ENCODE measurements at places on chromosomes 4 and X. TPM values are rescaled to one million over a fixed set of nuclear protein-coding genes. Genes with fewer than 3 reads are reported as not detected.

PARM1 gene
- polyA plus RNA-seq: 0.05 TPM

- no peak overlapping the region for H3K4me3 ChIP-seq
- DNase-seq: no peak
- no peaks in the 10 kb centered on the region for H3K27me3 ChIP-seq
- no peaks in the 10 kb centered on the region for H3K36me3 ChIP-seq
Observed at GRCh38 chr4:71941001-71941400, 90.8 kb upstream of the NPFFR2 start.

DNA sequence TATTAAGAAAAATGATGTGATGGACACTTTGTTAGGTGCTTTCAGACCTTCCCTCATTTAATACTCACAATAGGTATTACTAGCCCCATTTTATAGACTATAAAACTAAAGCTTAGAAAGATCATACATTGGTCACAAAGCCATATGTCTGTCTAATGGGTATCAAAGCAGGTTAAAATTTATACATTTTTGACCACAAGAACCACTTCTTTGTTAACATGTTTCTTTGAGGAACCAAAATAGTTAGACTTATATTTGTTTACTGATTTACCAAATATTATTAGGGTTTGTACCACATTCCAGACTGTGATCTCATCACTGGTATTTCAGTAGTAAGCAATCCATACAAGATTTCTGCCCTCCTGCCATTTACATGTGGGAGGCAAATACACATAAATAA, 363.3 kb downstream of the NAF1 start:
- no peaks in the 10 kb centered on the region for H3K36me3 ChIP-seq
- no peak overlapping the region for H3K27ac ChIP-seq
- H3K27me3 ChIP-seq: no peaks in the 10 kb centered on the region
- no peaks in the 10 kb centered on the region for H3K4me1 ChIP-seq
- DNase-seq: no peak

DNA sequence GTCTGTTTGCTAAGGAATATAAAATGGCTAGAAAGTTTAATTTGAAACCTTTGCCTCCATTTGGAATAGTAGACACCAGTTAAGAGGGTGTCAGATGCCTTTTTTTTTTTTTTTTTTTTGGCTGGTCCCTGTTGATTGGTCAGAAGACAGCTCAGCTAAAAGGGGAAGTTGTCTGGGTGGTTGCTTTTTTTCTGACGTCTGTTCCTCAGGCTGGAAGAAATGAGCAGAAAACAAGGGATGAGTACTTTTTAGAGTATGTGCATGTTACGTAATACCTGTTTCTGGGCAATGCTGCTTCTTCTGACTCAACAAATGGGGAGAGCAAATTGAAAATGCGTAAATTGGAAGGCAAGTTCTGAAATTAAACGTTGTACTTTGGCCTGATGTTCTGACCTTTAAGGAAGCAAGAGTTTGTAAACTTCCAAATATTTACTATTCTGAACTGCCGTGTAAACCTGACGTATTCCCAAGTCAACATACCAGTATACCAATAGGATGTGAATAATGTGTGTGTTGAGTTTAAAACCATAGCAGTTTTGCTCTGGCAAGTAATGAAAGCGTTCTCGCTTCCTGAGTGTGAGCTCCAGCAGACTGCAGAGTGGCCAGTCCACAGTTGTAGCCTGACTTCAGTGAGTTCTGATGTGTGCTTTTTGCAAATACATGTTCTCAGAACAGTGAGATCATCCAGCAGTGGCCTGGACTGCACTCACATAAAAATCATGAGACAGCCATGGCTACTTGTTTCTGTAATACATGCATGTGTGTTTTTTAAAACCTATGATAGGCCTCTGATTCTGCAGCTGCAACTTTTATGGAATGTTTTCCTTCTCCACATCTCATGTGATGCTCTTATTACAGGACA, 1.7 kb downstream of the SAT1 start:
- H3K4me3 ChIP-seq: peak overlapping the region; percentile 75
- peaks cover 2% of the 10 kb centered on the region for H3K36me3 ChIP-seq
- no peak for DNase-seq
- no peaks in the 10 kb centered on the region for H3K27me3 ChIP-seq

TEX13D gene
- not detected for polyA plus RNA-seq

MTMR8 gene
- polyA plus RNA-seq: 1.1 TPM

GRCh38 chr4:151656058-151656457, 104.7 kb downstream of the GATB start:
- H3K36me3 ChIP-seq: peaks cover 33% of the 10 kb centered on the region
- no peaks in the 10 kb centered on the region for H3K27me3 ChIP-seq
- H3K27ac ChIP-seq: no peak overlapping the region
- H3K4me3 ChIP-seq: no peak overlapping the region
- H3K4me1 ChIP-seq: no peaks in the 10 kb centered on the region

Data from keratinocyte (primary cell).